ENCODE measurements at places on chromosomes 4 and X.

DNA sequence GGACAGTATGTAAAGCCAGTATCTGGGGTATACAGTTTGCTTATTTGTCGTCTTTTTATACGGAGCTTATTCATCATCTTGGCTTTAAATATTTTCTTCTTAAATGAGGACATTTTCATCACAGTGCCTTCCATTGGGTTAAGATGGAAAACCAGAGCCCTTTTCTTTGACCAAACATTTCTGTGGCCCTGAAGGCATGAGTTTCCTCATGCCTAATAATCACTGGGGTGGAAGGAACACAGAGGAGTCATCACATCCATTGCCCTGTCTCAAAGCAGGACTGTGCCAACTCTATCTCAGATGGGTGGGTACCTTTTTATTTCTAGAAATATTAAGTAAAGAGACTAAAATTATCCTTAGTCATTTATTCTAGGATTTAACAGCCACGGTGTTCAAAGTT lies 40.0 kb downstream of the CHRDL1 start:
- no peak for DNase-seq

DNA sequence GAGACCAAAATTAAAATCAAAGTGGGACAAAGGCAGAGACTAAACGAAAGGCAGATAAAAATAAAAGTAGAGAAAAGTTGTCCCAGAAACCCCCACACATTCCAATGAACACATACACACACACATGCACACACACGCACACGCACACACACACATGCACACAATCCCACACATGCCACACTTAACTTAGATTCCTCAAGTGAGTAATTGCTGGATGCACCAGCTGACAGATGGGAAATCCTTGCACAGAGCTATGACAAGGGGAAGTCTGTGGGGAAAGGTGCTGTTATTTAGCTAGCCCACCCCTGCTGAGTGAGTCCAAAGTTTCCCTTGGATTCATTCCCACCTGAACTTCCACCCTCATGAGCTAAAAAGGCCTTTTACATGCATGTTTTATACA lies 233.9 kb downstream of the RAB28 start:
- no peak for DNase-seq

GRCh38 chr4:3524349-3524748 lies 7.9 kb downstream of the LRPAP1 start:
- DNase-seq: no peak

GRCh38 chr4:82594456-82594855 lies 32.7 kb upstream of the TMEM150C start:
- no peak for DNase-seq

DNA sequence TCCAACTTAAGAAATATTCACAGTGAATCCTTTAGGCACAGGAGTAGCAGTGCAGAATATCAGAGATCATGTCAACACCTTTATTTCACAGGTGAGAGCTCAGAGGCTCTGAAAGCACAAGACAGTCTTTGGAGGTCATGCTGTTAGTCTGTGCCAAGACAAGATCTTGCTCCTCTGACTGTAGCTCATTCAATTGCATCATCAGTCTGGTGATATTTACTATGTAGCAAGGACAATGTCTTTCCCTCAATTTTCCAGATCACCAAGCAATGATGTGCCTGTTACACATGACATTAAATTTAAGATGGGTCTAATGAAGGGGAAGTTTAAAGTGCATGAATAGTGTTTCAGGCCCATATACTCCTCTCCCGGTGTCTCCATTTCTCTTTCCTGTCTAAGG lies 277.5 kb downstream of the IL15 start:
- no peak for DNase-seq

DNA sequence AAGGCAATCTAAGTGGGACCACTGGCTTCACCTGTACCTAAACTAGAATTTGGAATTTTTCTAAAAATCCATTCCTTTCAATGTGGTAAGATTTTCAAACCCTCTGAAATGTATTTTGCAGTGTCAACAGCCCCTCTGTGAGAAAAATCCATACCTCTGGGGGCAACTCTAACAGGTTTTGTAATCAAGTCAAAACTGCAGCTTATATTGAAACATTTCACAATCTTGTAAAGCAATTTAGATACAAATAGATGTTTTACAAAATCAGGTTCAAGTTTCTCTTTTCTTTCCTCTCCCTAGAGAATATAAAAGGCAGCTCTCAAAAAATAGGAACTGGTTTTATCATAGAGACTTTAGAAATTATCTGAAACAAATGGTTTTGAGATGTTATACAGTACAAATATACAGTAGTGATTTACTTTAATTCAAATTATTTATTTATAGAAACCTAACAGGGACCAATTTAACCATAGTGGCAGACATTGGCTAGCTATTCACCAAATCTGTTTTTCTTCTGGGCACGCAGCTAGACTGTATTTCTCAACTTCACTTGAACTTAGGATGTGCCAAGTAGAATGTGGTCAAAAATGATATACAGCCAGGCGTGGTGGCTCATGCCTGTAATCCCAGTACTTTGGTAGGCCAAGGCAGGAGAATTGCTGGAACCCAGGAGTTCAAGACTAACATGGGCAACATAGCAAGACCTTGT lies 36.3 kb upstream of the SPINK2 start:
- no peak for DNase-seq

GRCh38 chrX:621705-622503 lies 8.7 kb upstream of the SHOX start:
- no peak for DNase-seq

GRCh38 chrX:99887918-99888317 lies 522.2 kb downstream of the PCDH19 start:
- DNase-seq: no peak

- no peak for DNase-seq
Observed at GRCh38 chrX:118964252-118964651, 10.2 kb upstream of the LONRF3 start.

DNA sequence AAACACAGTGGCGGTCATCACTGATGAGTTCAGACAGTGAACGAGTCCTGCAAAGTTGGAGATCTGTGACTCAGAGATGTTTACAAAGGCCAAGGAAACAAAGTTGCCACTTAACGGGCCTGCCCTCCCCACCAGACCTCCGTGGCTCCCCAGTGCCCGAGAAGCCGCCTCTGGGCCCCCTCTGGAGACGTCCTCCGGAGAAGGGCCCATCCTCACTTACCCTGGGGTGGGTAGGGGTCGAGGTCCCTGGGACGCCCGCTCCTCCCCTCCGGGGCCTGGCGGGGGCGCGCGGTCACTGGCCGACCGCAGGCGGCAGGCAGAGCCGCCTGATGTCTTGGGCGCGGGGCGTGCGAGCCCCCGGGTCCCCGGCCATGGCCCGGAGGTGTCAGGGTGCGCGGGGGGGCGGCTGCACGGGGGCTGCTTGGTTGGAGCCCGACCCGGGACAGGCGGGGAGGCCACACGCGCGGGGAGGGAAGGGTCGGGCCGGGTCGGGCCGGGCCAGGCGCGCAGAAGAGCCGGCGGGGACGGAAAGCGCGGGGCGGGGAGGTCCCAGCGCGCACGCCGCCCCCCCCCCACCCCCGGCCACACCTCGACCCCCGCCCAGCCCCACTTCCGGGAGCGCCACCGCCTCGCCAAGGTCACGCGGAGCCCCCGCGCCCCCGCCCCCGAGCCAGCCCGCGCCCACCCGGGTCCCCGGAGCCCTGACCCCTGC lies 529 bp downstream of the DHRSX start:
- peak; percentile 12 for DNase-seq

- DNase-seq: no peak
Observed at GRCh38 chr4:37385424-37385823, 140.9 kb downstream of the NWD2 start.

DNA sequence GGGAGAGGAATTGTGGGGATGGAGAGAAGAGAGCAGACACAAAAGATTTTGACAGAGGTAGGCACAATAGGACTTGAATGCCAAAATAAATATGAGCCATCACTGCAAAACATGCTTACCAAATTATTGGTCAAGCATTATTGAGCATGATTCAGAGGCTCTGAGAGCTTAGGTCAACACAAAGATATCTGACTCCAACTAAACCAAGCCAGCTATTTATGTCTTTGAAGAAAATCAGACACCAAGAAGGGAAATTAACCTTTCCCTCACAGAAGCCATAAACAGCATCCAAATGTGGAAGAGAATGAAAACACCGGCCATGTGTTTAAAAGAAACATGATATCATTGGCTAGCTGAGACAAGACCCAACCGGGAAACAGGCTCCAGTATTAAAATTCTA lies 323.2 kb downstream of the RAB28 start:
- no peak for DNase-seq

DNA sequence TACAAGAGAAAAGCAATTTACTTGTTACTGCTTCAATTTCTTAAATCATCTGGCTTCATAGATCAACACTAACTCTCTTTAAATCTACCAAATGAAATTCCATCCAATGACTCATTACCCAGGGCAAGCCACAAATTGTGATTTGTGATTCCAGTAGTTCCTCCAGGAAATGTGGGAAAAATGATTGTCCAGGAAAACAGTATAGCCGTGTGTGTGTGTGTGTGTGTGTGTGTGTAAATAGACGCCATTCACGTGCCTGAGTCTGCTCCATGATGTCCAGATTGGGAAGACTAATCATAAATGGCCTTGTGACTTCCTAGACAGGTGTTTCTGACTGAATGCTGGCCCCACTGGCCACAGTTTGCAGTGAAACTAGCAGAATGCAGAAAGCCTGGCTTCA lies 121.3 kb downstream of the HS6ST2 start:
- no peak for DNase-seq

DNA sequence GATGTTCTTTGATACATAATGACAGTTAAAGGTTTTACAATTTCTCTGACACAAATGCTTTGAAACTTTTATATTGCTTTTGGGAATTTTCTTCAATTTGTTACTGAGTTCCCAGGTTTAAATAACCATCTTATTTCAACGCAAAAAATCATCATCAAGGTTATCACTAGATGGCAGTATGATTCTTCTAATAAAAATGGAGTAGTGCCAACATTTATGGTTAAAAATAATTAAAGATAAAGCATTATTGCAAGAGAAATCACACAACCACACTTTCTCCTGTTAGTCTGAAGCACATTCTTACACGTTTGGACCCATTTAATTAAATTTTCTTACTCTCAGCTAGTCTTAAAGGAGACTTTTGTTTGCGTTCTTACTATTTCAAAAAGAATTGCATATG lies 611.3 kb upstream of the CPXCR1 start:
- no peak for DNase-seq
